ENCODE measurements at places on chromosomes 6 and 20. TPM values are rescaled to one million over a fixed set of nuclear protein-coding genes. Genes with fewer than 3 reads are reported as not detected.

DNA sequence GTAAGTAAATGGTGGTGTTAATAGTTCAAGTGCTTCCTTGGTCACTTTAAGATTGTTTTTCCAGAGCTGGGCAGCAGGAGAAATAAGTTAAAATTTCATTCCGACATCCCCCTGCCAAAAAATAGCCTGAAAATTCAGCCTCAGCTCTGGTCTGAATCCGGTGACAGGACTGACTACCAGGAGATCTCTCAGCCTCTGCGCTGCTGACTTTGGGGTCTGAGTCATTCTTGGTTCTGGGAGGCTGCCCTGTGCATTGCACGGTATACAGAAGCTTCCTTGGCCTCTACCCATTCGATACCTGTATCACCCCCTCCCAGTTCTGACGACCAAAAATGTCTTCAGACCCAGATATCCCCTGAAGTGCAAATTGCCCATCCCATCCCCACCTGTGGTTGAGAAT, 36.3 kb upstream of the TFAP2C start:
- DNase-seq: no peak

DNA sequence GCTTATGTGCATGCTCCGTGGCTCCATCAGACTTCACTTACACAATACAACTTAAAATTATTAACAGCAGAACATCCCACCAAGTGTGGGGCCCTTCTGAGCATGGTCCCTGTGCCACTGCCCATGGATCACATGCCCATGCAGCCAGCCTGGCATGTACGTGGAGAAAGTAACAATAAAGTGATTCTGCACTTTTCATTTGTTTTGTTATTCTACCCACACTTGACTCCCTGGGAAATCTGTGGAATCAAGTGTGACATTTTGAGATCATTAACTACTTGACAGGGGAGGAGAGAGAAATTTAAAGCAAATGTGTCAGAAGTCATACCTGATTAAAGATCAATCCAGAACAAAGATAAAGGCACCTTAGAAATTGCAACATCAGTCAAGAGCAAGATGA, 112.0 kb downstream of the ISM1 start:
- no peak for DNase-seq

MUC21 gene
- total RNA-seq: not detected

RIMS4 gene
- not detected for total RNA-seq

MSH5 gene
- 96.9 TPM for total RNA-seq

All from activated CD8-positive, alpha-beta T cell treated with anti-CD3 and anti-CD28 coated beads for 36 hours (primary cell).